ENCODE measurements at places on chromosomes 13 and 19.

DNA sequence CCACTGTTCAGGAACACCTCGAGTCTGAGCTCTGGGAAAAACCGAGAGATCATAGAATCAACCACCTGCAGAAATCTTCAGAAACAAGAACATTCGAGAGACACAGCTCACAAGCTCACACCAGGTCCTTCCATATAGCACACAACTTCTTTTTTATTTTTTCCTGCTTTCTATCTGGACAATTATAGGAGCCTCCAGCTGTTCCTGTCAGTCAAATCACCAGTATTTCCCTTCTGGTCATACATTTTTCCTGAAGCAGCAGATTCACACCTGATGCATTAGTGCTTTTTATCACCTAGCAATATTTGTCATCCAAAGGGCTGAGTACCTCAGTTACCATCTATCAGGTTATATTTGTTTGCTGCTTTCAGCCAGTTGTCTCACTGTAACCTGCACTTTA, 323.5 kb downstream of the FOXO1 start:
- no peak for DNase-seq

- DNase-seq, result no peak
Measured at GRCh38 chr13:72637561-72637960, 89.9 kb downstream of the MZT1 start.

- DNase-seq, result no peak
Measured at GRCh38 chr19:17824339-17824738, 3.0 kb upstream of the INSL3 start.

GRCh38 chr13:53921473-53921872, 892.9 kb downstream of the OLFM4 start:
- DNase-seq, result no peak

GRCh38 chr13:50187352-50188029, 172.2 kb downstream of the KCNRG start:
- DNase-seq, result no peak

Data from activated CD4-positive, alpha-beta T cell treated with anti-CD3 and anti-CD28 coated beads, Interleukin-2, Interleukin-4, amounts not matched to agents 100 ng/mL and 50 ng/mL, durations not matched to agents 16 hours and 8 hours (primary cell).